Activated CD4-positive, alpha-beta T cell treated with anti-CD3 and anti-CD28 coated beads for 36 hours (primary cell): ENCODE measurements at places on chromosomes 13 and 19. TPM values are rescaled to one million over a fixed set of nuclear protein-coding genes. Genes with fewer than 3 reads are reported as not detected.

GRCh38 chr13:113050734-113051431, 54.7 kb upstream of the F7 start:
- peaks cover 2% of the 10 kb centered on the region for H3K36me3 ChIP-seq
- no peak overlapping the region for H3K27ac ChIP-seq
- no peaks in the 10 kb centered on the region for H3K27me3 ChIP-seq
- no peak overlapping the region for H3K4me3 ChIP-seq

- H3K4me1 ChIP-seq, result peaks cover 19% of the 10 kb centered on the region
- no peaks in the 10 kb centered on the region for H3K36me3 ChIP-seq
- peak overlapping the region; percentile 18 for H3K4me3 ChIP-seq
- DNase-seq, result no peak
- H3K27me3 ChIP-seq, result no peaks in the 10 kb centered on the region
Observed at GRCh38 chr13:21016487-21016886, 44.9 kb downstream of the LATS2 start.

- H3K4me1 ChIP-seq, result no peaks in the 10 kb centered on the region
- H3K27ac ChIP-seq, result no peak overlapping the region
- no peaks in the 10 kb centered on the region for H3K36me3 ChIP-seq
- DNase-seq, result no peak
- no peaks in the 10 kb centered on the region for H3K27me3 ChIP-seq
Observed at GRCh38 chr13:107678075-107678689, 537.2 kb downstream of the LIG4 start.

GRCh38 chr13:35836446-35836845, 294.7 kb downstream of the DCLK1 start:
- no peaks in the 10 kb centered on the region for H3K36me3 ChIP-seq
- DNase-seq, result no peak
- no peaks in the 10 kb centered on the region for H3K4me1 ChIP-seq
- H3K27ac ChIP-seq, result no peak overlapping the region
- H3K27me3 ChIP-seq, result peaks cover 3% of the 10 kb centered on the region

DNA sequence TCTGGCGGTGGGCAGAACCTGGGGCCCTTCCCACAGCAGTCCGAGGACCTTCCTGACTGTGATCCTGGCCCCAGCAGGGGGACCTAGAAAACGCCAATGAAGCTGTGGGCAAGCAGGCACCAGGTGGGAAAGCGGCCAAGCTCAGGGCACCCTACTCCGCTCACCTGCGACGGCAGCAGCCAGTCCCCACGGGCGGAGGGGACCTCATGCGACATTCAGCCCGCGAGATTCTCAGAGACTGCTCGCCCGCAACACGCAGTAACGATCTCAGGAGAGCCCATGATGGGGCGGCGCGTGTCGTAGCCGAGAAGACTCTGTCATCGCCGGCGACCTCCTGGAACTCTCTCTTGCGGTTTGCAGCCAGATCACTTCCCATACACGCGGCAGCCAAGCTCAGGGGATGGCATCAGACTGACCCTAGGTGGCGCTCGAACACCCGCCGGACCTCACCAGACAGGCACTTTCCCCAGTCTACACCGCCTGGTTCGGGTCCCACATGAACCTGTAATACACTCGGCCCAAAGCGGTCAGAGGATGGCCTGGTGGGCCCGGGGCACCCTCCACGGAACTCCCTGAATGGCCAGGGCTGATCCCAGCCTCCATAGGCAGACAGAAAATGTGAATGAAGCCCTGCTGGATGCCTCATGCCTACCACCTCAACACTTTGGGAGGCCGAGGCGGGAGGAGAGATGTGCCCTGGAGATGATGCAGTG, 26.5 kb downstream of the MAN2B1 start:
- DNase-seq, result peak; percentile 95
- H3K27ac ChIP-seq, result peak overlapping the region; percentile 85
- H3K36me3 ChIP-seq, result peaks cover 11% of the 10 kb centered on the region
- no peaks in the 10 kb centered on the region for H3K27me3 ChIP-seq
- H3K4me1 ChIP-seq, result peaks cover 23% of the 10 kb centered on the region

DNA sequence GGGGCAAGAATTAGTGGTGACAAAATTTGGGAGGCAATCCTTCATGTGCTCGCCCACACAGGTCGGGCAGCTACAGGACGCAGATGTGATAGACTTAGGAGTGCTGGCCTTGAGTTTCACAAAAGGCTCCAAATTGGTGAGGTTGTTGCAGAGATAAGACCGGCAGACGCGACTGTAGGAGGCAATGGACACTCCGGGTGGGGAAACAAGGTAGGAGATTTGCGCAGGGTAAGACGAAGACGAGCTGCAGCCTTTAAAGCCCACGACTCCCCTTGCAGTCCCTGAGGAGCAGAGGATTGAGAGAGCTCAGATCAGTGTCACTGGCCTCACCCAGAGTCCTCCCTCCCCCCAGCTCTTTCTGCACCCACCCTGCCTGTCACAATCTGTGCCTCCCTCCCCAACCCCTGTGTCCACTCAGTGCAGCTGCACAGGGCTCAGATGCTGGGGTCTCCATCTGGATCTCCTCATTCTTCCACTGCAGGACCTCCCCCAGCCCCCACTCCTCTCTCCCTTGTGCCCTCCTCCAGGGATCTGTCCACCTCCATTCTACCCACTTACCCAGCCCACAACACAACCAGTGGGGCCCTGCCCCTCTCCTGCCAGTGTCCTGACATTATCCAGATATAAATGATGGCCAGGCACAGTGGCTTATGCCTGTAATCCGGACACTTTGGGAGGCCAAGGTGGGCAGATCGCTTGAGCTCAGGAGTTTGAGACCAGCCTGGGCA, 6.3 kb downstream of the LYPD4 start:
- H3K27ac ChIP-seq, result no peak overlapping the region
- no peaks in the 10 kb centered on the region for H3K36me3 ChIP-seq
- DNase-seq, result no peak
- H3K4me3 ChIP-seq, result no peak overlapping the region
- H3K27me3 ChIP-seq, result peaks cover 19% of the 10 kb centered on the region

The FAAP24 gene
- 8.9 TPM for total RNA-seq

The PLIN5 gene
- not detected for total RNA-seq

The SUPT5H gene
- 157 TPM for total RNA-seq

The CEACAM7 gene
- total RNA-seq, result not detected
